ENCODE measurements at places on chromosomes 11 and 22. TPM values are rescaled to one million over a fixed set of nuclear protein-coding genes. Genes with fewer than 3 reads are reported as not detected.

Gene TTC9C
- 12.0 TPM for total RNA-seq

Gene MUC2
- not detected for total RNA-seq

Gene BIRC3
- total RNA-seq = 8.1 TPM

Gene GLYATL1B
- total RNA-seq = not detected

Gene PARVB
- total RNA-seq = 14.0 TPM

Gene ST14
- total RNA-seq = 5.9 TPM
